ENCODE measurements at places on chromosomes 13 and 19. TPM values are rescaled to one million over a fixed set of nuclear protein-coding genes. Genes with fewer than 3 reads are reported as not detected.

DNA sequence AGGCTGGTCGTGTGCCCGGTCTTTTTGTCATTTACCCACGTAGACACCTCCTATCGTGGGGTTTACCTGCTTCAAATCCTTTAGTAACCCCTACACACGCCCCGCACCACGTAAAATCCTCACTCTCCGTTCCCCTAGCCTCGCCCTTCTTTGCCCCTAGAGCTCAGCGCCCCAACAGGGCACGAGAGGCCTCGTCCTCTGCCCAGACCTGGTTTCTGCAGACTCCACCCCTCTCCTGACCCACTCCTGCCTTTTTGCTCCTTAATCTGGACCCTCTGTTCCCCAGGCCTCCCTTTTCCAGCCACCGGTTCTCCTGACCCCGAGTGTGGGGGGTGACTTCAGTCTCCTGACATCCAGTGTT lies 412 bp downstream of the ZNF528 start:
- peak overlapping the region; percentile 56 for H3K27ac ChIP-seq
- no peak for DNase-seq
- peaks cover 7% of the 10 kb centered on the region for H3K36me3 ChIP-seq
- H3K4me1 ChIP-seq: peaks cover 14% of the 10 kb centered on the region
- peak overlapping the region; percentile 98 for H3K4me3 ChIP-seq
- no peaks in the 10 kb centered on the region for H3K27me3 ChIP-seq

DNA sequence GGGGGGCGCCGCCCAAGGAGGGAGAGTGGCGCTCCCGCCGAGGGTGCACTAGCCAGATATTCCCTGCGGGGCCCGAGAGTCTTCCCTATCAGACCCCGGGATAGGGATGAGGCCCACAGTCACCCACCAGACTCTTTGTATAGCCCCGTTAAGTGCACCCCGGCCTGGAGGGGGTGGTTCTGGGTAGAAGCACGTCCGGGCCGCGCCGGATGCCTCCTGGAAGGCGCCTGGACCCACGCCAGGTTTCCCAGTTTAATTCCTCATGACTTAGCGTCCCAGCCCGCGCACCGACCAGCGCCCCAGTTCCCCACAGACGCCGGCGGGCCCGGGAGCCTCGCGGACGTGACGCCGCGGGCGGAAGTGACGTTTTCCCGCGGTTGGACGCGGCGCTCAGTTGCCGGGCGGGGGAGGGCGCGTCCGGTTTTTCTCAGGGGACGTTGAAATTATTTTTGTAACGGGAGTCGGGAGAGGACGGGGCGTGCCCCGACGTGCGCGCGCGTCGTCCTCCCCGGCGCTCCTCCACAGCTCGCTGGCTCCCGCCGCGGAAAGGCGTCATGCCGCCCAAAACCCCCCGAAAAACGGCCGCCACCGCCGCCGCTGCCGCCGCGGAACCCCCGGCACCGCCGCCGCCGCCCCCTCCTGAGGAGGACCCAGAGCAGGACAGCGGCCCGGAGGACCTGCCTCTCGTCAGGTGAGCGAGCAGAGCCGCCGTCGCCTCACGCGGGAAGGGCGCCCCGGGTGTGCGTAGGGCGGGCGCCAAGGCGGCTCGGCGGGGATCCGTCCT lies at the start of gene RB1:
RB1 (plus strand) TSS at position 393 of the 784 bp plus-strand sequence; CDS start at position 555, 162 bp downstream.
- peak; percentile 91 for DNase-seq
- H3K4me1 ChIP-seq: peaks cover 38% of the 10 kb centered on the region
- H3K27ac ChIP-seq: peak within 1 kb of the TSS; percentile 96
- H3K36me3 ChIP-seq: no peaks in the 10 kb centered on the region

DNA sequence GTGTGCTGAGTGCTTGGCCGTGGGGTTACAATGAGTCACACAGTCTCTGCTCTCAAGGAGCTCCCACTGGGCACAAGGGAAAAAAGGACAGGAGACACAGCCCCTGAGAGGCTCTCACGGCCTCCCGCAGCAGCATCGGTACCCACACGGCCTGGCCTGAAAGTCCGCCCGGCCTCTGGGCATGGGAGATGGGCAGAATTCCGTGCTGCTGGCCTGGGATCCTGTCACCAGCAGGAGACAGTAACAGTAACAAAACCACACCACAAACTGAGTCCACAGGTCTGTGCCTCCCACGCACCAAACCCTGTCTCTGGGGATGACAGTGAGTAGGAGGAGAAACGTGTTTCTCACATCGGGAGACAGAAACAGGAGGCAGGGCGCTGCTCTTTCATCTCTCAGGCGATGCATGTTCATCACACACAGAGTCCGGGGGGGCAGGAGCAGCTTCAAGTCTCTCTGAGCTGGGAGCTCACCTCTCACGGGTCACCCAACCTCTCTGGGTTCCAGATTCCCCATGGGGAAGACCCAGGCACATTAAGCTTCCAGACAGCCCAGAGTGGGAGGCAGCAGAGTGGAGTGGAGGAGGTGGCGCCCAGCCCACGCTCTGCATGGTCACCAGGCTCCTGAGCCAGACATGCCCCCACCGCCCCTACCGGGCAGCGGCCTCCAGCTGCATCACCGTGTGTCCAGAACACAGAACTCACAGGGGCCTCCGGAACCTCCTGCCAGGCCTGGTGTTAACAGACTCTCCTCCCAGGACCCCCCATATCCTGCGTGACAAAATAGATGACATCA lies 124.7 kb upstream of the VSTM2B start:
- no peak overlapping the region for H3K27ac ChIP-seq
- H3K4me1 ChIP-seq: no peaks in the 10 kb centered on the region
- H3K36me3 ChIP-seq: no peaks in the 10 kb centered on the region
- H3K4me3 ChIP-seq: no peak overlapping the region

GRCh38 chr19:44435441-44435840 lies 12.8 kb downstream of the ZNF229 start:
- no peaks in the 10 kb centered on the region for H3K4me1 ChIP-seq
- H3K27ac ChIP-seq: no peak overlapping the region
- H3K4me3 ChIP-seq: no peak overlapping the region
- H3K36me3 ChIP-seq: no peaks in the 10 kb centered on the region

- H3K4me3 ChIP-seq: no peak overlapping the region
- H3K27ac ChIP-seq: no peak overlapping the region
- no peaks in the 10 kb centered on the region for H3K4me1 ChIP-seq
Measured at GRCh38 chr13:98606296-98606695, 29.4 kb upstream of the STK24 start.

GRCh38 chr19:8593931-8594330 lies 16.6 kb downstream of the ADAMTS10 start:
- peaks cover 19% of the 10 kb centered on the region for H3K4me1 ChIP-seq
- DNase-seq: no peak
- no peak overlapping the region for H3K27ac ChIP-seq
- no peaks in the 10 kb centered on the region for H3K27me3 ChIP-seq
- no peaks in the 10 kb centered on the region for H3K36me3 ChIP-seq
- no peak overlapping the region for H3K4me3 ChIP-seq

- H3K36me3 ChIP-seq: no peaks in the 10 kb centered on the region
- peaks cover 95% of the 10 kb centered on the region for H3K4me1 ChIP-seq
- no peak overlapping the region for H3K4me3 ChIP-seq
- H3K27me3 ChIP-seq: no peaks in the 10 kb centered on the region
Measured at GRCh38 chr13:74056801-74057542, 77.2 kb downstream of the KLF12 start.

GRCh38 chr13:46341112-46341711 lies 45.8 kb downstream of the RUBCNL start:
- H3K27ac ChIP-seq: no peak overlapping the region
- DNase-seq: no peak
- no peaks in the 10 kb centered on the region for H3K27me3 ChIP-seq
- no peaks in the 10 kb centered on the region for H3K36me3 ChIP-seq

DNA sequence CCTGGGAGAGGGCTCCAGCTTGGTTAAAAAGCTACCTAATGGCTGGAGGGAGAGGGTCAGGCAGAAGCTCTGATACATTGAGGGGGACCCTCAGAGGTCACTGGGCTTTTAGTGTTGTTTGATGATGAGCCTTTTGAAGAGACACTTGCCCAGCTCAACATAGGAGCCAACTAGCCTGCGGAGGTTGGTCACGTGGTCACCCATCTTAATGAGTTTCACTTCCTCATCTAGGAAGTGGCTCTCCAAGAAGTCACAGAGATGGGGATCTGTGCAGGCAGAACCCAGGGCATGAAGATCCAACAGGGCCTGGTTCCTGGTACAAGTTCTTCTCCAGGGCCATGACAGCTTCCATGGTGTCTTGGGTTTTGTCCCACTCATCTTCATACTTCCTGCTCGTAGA lies 33.4 kb downstream of the IPO5 start:
- H3K27ac ChIP-seq: no peak overlapping the region
- no peaks in the 10 kb centered on the region for H3K27me3 ChIP-seq
- DNase-seq: no peak
- H3K4me3 ChIP-seq: no peak overlapping the region
- H3K36me3 ChIP-seq: peaks cover 42% of the 10 kb centered on the region

DNA sequence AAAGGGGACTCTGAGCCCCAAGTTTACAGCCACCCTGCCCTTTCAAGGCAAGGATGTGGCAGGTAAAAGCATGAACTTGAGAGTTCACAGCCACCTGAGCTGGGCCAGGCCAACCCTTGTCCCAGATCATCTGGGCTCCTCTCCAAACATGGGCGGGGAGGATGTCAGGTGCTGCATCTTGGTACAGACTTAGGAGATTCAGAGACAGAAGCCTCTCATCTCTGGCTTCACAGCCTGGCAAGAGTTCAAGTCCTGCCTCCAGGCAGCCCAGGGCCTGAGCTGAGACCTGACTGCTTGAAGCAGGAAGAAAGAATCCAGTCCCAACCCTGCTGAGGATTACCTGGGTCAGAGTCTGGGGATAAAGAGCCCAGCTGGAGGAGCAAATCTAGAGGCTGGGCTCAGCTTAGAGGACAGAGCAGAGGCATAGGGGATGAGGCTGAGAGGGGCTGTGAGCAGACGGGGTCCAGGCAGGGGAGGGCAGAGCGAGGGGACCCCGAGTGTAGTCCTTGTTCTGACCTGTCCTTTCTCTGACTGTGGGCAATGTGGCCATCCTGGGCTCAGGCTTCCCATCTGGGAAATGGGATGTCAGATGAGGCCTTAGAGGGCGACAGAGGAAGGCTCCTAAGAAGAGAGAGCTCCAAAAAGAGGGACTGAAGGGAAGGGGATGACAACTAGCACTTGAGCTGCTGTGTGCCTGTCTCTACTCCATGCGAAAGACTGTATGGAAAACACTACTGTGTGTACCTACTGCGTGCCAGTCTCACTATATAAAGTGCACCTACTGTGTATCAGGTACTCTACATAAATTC lies 6.6 kb upstream of the OR10H5 start:
- H3K4me1 ChIP-seq: no peaks in the 10 kb centered on the region
- H3K4me3 ChIP-seq: no peak overlapping the region
- no peaks in the 10 kb centered on the region for H3K27me3 ChIP-seq
- no peaks in the 10 kb centered on the region for H3K36me3 ChIP-seq
- no peak overlapping the region for H3K27ac ChIP-seq

GRCh38 chr13:88862095-88862620 lies 1191.0 kb downstream of the SLITRK5 start:
- DNase-seq: no peak
- no peaks in the 10 kb centered on the region for H3K4me1 ChIP-seq
- no peak overlapping the region for H3K4me3 ChIP-seq
- no peaks in the 10 kb centered on the region for H3K36me3 ChIP-seq

DNA sequence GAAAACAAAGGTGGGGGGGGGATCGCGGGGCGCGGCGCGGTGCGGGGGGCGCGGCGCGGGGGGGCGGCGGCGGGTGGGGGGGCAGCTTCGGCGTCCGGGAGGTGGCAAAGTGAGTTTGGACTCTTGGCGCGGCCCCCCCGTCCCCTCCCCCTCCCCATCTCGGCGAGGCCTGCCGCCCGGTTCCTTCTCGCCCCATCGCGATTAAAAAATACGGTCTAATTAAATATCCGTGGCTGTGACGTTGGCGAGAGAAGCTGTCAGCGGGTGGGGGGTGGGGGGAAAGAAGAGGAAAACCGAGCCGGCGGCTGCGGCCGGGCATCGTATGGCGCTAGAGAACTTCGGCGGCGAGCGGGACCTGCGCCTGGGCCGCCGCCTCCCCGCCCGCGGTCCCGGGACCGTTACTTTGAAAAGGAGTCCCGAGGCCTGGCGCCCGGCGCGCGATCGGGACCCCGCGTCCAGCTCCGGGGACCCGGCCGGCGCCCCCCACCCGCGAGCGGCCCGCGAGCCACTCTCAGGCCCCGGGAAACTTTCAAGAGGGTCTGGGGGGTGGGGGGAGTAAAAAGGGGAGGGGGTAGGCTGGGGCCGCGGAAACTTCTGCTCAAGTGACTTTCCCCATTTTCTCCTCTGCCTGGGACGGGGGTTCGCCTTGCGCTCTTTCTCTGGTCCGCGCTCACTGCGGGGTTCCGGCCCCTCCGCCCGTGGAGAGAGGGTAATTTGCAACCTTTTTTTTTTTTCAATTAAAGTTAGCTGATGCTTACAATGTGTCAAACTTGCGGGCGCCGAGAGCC lies 146.3 kb upstream of the ZNF536 start:
- DNase-seq: no peak
- no peaks in the 10 kb centered on the region for H3K36me3 ChIP-seq
- no peak overlapping the region for H3K4me3 ChIP-seq
- no peak overlapping the region for H3K27ac ChIP-seq
- peaks cover 14% of the 10 kb centered on the region for H3K4me1 ChIP-seq

DNA sequence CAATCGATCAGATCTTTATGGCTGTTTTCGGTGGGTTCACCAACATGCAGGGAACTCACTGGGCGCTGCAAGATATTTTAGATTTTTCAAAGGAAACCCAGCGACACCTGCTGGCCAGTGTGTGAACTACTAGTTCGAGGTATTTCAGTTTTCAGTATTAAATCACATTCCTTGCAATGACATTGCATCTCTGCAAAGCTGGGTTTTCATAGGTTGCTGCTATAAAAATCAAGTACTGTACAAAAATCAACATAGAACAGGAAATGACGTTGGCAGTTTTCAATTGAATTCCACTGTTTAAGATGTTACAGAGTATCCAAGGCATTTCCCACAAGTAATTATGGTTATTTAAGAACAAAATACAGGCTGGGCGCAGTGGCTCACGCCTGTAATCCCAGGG lies 17.6 kb downstream of the LIG1 start:
- no peak for DNase-seq
- H3K36me3 ChIP-seq: peaks cover 13% of the 10 kb centered on the region
- H3K4me3 ChIP-seq: no peak overlapping the region
- H3K27ac ChIP-seq: no peak overlapping the region

GRCh38 chr13:110539894-110540293 lies 21.6 kb downstream of the RAB20 start:
- no peak overlapping the region for H3K4me3 ChIP-seq
- H3K4me1 ChIP-seq: no peaks in the 10 kb centered on the region
- no peak overlapping the region for H3K27ac ChIP-seq
- no peaks in the 10 kb centered on the region for H3K36me3 ChIP-seq
- H3K27me3 ChIP-seq: no peaks in the 10 kb centered on the region

GRCh38 chr13:22108979-22109378 lies 438.1 kb downstream of the FGF9 start:
- DNase-seq: no peak
- H3K27me3 ChIP-seq: no peaks in the 10 kb centered on the region
- H3K4me1 ChIP-seq: peaks cover 46% of the 10 kb centered on the region
- H3K27ac ChIP-seq: no peak overlapping the region

SULT2B1 gene
- not detected for total RNA-seq

ZNF681 gene
- total RNA-seq: 8.0 TPM

CYP4F2 gene
- total RNA-seq: not detected

FPR3 gene
- 3.2 TPM for total RNA-seq

CACNG8 gene
- not detected for total RNA-seq

BORA gene
- 7.2 TPM for total RNA-seq

WDR88 gene
- 0.58 TPM for total RNA-seq

NDFIP2 gene
- 2.7 TPM for total RNA-seq

FFAR2 gene
- not detected for total RNA-seq

DLL3 gene
- 0.14 TPM for total RNA-seq

Data from CD4-positive, alpha-beta memory T cell (primary cell).